ENCODE measurements at places on chromosomes 5 and 9.

DNA sequence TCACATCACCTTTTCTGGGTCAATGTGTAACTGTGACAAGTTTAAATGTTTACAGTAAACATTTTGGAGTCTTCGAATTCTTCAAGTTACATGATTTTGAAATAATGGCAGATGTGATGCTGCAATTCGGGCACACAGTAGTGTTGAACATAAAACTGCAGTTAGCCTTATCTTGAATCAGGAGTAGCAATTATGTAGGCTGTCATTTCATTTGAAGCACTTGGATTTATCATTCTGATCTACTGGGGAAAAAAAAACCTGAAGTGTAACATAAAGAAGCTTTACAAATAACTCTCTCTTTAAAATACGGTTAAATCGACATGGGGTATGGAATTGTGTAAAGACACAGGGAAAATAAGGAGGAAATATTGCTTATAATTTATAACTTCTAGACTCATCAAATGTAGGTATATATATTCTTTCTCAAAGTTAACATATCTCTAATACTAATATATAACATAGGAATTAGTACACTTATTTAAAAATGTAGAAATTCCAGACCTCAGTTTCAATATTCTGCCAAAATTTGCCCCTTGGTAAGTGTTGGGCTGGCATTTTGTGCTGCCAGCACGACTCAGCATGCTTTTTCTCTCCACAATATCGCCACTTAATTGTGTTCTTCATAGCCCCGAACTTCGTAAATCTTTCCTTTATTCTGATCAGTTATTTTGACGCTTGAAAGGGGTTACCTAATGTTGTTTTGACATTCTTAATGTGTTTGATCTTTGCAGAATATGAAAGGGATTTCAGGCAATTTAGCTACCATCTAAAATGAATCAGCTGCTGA, 226.7 kb downstream of the PRR16 start:
- no peak for DNase-seq

- no peak for DNase-seq
Measured at GRCh38 chr5:174618589-174618988, 105.8 kb upstream of the MSX2 start.

- DNase-seq = no peak
Measured at GRCh38 chr5:40754381-40755092, 1.2 kb downstream of the TTC33 start.

DNA sequence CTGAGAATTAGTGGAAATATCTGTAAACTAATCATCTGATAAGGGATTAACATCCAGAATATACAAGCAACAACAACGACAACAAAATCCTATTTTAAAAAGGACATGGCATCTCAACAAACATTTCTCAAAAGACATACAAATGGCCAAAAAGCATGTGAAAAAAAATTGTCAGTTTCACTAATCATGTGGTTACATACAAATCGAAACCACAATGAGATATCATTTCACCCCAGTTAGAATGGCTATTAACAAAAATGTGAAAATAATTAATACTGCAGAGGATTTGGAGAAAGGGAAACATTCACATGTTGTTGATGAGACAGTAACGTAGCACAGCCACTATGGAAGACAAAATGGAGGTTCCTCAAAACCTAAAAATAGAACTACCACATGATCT, 69.5 kb downstream of the ERP44 start:
- DNase-seq = no peak

- DNase-seq = no peak
Measured at GRCh38 chr5:163506095-163506457, 657 bp downstream of the MAT2B start.

- no peak for DNase-seq
Measured at GRCh38 chr5:152987131-152987530, 503.3 kb upstream of the GRIA1 start.

DNA sequence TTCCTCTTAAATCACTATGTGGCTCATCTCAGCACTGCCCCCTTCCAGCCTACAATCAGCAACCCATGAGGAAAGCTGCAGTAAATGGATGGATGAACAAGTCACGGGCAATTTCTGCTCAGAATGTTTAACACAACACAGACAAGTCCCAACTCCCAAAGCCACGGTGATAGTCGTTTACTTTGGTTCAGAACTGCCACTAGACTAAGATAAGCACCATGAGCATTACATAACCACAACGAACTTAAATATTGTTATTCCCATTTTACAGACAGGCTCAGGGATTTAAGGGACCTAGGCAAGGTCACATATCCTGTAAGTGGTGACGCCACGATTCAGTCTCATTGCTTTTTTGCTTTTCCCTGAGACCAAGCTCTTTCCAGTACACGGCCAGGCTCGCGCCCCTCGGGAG, 2.0 kb upstream of the SMIM27 start:
- DNase-seq = no peak

DNA sequence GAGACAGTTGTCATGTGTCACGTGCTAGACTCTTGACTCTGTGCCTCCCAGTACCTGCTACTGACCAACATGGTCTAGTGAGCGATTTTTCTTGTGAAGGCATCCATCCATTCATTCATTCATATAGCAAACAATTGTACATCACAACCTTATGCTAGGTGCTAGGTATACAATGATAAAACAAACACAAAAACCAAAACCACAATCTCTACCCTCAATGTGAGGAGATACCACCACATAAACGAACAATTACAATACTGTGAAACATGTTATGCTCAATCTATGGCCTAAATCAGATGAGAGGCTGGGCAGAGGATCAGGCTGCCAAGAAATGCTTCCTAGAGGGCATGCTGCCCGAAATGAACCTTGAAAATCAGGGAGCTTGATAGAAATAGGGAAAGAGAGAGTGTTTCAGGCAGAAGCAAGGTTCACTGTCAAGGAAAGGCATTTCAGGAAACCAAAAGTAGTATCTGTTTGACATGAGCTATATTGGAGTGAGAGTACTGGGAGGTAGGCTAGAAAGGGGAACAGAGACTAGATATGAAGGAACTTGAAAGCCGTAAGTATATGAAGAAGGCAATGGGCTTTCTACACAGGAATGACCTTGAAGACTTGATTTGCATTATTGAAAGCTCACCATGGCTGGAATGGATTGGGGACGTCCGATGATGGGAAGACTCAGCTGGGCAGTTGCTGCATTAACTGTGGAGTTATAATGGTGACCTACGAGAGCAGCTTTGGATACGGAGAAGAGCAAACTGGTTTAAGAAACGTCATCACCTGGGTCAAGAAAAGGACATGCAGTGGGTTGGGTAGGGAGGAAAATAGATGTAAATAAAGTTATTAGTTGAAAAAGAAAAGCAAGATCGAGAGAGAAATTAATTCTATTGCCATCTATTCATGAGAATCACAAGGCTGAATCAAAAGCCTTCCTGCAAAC, 90.1 kb downstream of the THBS4 start:
- DNase-seq = no peak

DNA sequence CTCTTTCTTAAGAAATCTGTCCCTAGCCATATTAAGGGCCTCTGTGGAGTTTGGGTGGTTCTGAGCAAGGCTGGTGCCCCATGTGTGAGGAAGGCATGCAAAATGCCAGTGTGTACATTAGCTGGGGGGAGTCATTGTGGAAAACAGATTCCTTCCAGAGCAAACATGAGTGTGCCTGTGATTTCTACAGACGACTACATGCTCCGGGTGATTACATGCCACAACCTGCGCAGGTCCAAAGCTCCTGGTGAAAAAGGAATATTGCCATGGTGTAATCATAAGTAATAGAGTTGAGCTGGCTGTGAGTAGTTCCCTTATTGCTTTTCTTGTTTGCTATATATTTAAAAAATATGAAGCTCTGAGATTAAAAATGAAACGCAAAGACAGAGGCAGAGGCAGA, 102.1 kb downstream of the ACER2 start:
- no peak for DNase-seq

DNA sequence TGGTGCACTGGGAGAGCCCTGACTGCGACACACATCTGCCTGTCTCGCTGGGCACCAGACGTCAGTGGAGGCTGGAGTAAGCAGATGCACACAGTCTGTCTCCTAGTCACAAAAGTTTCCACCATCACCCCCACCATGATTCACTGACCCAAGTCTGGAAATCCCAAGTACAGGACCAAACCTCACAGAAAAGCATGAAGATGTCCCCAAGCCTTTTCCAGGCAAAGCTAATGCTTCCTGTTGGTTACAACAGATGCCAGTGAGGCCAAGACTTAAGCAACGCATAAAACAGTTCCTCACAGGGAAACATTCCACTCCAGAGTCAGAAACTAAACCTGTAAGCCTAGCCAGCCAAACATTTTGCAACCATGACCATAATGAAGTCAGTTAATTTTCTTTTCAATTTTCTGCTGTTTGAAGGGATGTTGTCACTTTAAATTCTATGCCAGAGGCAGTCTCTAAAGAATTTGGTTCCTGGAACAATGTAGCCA, 259.3 kb upstream of the SLC30A5 start:
- DNase-seq = no peak

DNA sequence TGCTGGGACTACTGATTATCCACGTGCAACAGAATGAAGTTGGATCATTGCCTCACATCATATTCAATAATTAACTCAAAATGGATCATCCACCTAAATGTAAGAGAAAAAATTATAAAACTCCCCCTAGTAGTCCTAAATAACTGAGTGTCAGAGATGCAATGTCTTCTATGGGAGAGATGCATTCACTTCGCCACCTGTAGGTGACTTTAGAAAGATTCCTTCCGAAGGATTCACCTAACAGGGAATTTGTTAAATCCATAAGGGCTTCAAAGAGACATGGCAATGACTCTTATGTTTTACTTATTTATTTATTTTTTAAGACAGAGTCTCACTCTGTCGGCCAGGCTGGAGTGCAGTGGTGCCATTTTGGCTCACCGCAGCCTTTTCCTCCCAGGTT, 526.0 kb downstream of the MTRR start:
- DNase-seq = no peak

DNA sequence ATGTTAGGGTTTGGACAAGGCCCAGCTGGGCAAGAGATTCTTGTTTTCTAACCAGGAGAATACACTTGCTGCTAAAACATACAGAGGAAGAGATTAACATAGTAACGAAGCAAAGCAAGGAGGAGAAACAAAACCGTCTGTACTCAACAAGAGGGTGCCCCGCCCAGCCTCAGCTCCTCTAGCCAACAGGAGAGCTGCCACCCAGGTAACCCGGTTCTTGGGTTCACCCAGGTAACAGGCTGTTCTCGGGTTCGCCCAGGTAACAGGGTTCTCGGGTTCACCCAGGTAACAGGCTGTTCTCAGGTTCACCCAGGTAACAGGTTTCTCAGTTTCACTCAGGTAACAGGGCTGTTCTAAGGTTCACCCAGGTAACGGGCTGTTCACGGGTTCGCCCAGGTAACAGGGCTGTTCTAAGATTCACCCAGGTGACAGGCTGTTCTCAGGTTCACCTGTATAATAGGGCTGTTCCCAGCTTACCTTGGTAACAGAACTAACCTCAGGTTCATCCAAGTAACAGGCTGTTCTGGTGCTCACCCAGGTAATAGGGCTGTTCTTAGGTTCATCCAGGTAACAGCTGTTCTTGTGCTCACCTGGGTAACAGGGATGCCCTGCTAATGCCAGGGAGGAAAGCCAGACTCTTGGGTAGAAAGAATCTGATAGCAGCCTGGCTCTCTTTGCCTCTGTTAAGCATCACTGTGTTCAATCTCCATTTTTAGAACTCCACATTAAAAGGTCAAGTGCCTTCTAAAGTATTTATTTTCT, 271.6 kb downstream of the SYK start:
- no peak for DNase-seq

GRCh38 chr9:19768798-19769197, 20.0 kb downstream of the SLC24A2 start:
- DNase-seq = no peak

DNA sequence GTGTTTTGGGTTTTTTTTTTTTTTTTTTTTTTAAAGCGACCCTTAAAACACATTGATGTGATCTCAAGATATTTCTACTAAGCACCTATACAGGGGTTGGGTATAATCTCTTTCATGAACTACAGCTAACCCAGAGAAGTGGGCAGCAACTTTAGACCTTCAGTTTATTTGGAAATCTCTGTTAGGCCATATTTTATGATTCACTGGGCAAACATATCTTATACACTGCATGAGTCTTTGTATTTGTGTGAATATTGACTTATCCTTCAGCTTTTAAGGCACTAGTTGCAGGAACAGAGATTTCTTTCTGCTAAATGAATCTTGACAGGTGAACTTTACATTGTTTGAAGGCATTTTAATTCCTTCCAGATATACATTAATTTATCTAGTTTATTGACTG, 194.4 kb downstream of the ARRDC3 start:
- no peak for DNase-seq

- no peak for DNase-seq
Measured at GRCh38 chr5:42454216-42454995, 31.2 kb downstream of the GHR start.
